ENCODE measurements at places on chromosomes 7 and 10. TPM values are rescaled to one million over a fixed set of nuclear protein-coding genes. Genes with fewer than 3 reads are reported as not detected.
A peak's percentile ranks its signal among the peaks of the same experiment; 100 is the strongest.

The TUBAL3 gene
- total RNA-seq: 1.7 TPM

DNA sequence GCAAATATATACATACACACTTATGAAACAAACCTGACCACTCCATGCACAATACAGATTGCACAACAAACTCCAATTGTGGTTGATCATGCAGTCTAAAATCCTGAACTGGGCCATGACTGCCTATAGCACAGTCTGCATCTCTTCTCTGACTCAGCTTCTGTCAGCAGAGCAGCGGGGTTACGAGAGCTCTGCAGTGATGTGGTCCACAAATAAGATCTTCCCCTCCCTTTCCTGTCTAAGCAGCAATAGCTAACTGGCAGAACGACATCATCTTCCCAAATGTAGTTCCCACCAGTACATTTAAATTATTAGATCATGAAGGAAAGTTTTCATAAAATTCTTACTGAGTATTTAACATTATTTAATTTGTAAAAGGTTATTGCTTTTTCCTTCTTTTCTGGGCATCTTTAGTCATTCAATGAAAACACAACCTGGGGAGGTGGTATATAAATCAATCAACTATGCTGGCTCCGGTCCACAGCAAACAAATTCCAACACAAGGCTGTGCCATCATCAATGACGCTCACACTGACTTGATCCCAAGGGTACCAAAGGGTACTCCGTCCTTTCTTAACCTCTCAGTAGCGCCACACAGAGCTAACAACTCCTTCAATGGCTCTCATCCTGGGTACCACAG, 17.1 kb downstream of the ARHGAP21 start:
- DNase-seq: peak; percentile 88

The PRLHR gene
- not detected for total RNA-seq

DNA sequence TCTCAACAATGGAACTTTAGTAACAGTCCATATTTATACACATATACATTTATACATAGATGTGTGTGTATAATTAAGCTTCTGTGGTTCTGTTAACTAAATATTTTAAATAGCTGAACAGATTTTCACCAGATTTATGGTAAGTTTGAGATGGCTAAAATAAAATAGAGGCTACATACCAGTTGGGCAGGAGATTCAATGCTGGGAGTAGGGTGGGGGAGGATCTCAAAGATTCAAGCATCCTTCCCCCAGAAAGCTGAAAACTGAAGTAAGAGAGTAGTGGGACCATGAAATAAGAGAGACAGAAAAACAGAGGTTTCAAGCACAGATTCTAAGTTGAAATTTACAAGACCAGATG, 14.0 kb downstream of the LRRC17 start:
- DNase-seq: no peak

GRCh38 chr7:87600130-87601124, at the start of gene ABCB1:
ABCB1 (minus strand) TSS chr7:87600884; CDS start chr7:87600184, 700 bp downstream.
- DNase-seq: peak; percentile 76

The PVRIG gene
- not detected for total RNA-seq

GRCh38 chr10:24414597-24414996, 205.7 kb downstream of the KIAA1217 start:
- DNase-seq: no peak

The LDB3 gene
- not detected for total RNA-seq

DNA sequence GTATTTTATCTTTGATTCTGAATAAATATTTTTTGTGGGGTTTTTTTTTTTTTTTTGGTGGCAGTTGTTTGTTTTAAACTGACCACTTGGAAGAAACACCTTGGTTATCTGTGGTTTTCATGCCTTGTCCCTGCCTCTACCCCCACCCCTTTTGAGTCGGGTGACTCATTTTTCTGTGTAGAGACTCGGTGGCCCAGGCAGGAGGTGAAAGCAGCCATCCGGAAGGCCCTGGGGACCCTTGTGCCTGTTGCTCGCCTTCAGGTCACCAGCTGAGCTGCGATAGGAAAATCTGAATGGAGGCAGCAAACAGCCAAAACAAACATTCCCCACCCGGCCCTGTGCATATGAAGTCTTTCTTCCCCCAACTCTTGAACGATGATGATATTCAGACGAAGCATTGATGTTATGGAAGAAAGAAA, 22.8 kb downstream of the CYP17A1 start:
- DNase-seq: peak; percentile 60

GRCh38 chr10:83995738-83996331, 143.5 kb upstream of the GHITM start:
- no peak for DNase-seq

DNA sequence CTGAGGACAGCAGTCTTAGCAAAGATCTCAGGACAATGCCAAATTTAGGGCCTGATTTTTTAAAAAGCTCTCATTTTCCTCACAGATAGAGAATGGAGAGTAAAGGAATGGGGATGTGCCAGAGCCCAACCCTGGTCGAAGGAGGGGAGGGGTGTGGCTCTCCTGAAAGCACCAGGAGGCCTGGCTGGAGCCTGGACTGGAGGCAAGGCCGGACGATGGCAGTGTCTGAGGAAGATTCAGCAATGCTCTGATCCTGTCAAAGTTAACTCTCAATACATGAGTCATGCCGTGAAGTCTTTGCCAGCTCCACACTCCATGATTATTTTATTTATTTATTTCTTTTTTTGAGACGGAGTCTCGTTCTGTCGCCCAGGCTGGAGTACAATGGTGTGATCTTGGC, 108.3 kb downstream of the UPF2 start:
- no peak for DNase-seq

All from renal cortical epithelial cell (primary cell).